ENCODE measurements at places on chromosomes 7 and 10.

GRCh38 chr10:62636825-62637248 lies 167.7 kb upstream of the ADO start:
- no peak for DNase-seq

DNA sequence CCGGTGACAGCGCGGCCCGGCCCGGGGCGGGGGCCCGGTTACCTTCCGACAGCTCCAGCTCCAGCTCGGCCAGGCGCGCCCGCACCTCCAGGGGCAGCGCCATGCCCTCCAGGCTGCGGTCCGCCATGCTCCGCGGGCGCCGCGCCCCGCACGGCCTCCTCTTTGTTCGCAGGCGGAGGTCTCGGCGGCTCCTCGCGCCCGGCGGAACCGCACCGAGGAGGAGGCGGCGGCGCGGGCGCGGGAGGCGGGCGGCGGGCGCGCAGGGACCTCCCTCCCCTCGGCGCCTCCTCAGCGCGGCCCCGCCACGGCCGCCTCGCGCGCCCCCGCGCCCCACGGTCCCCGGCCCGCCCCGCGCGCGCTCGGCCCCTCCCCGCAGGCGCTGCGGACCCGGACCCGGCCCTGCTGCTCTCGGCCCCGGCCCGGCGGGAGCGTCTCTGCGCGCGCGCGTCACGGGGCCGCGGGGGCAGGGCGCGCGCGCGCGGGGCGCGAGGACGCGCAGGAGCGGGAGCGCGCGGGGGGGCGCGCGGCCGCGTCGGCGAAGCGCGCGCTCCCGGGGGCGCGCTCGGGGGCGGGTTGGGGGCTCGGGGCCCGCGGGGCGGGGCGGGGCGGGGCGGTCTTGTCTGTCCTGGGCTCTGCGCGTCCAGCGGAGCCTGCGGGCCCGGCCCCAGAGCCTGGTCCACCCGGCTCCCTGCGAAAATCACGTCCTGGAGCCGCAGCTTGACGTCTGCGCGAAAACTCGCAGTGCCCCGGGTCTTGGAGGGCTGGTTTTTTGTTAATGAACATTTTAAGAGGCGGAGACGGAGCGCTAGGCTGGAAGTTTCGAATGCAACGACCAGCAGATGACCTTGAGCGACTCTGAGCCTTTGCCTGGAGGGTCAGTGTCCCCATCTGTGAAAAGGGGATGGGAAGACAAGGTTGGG lies at the start of gene DIP2C:
TSS of gene DIP2C (minus strand) at position 217 of the 920 bp plus-strand sequence. CDS start at position 127, 90 bp downstream.
- DNase-seq, result peak; percentile 94

- DNase-seq, result no peak
Measured at GRCh38 chr7:231030-231857, 38.9 kb downstream of the FAM20C start.

DNA sequence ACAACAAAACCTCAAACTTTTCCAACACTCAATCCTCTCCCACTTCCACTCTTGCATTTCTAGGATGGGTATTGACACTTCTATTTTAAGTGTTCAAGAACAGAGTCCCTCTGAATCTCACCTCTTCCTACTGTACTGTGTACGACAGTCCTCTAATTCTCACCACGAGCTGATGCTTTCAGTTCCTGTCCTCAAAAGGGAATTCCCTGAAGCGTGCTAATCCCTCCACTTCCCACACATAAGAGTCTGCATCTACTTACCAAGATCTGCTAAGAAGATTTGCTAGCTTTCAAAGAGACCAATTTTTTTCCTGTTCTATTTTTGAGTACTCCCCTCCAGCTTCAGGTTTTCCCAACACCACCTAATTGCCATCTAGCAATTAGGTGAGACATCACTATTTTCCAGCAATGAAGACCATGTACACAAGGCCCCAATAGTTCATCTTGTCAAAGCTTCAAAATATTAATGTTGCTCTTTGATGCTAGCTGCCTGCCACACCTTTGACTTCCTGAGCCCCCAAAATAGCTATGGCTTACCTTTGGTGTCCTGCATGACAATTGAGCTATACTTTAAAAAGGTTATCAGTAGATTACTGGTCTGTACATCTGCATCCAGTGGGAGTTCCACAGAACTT lies 54.4 kb downstream of the ARMH3 start:
- DNase-seq, result no peak
